ENCODE measurements at places on chromosomes 7 and 10.

- DNase-seq = no peak
Observed at GRCh38 chr10:111820471-111820870, 363.1 kb downstream of the GPAM start.

DNA sequence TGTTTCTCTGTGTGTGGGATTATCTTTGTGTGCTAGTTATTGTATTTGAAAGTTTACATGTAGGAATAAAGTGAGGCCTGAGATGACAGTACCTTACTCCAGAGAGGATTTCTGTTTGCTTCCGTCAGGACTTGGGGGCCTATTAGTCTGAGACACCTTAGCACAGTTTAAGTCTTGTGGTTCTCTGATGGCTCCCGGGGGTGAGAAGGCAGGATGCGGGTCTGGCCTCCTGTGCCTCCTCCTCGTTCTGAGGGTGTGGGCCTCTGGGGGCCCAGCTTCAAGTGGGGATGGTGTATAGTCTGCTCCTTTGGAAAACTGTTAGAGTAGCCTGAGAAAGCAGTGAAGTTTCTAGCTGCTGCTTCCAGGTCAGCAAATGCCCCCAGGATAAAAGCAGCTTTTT, 12.4 kb downstream of the MTURN start:
- no peak for DNase-seq

GRCh38 chr7:138161600-138162081, 85.4 kb downstream of the AKR1D1 start:
- peak; percentile 67 for DNase-seq

DNA sequence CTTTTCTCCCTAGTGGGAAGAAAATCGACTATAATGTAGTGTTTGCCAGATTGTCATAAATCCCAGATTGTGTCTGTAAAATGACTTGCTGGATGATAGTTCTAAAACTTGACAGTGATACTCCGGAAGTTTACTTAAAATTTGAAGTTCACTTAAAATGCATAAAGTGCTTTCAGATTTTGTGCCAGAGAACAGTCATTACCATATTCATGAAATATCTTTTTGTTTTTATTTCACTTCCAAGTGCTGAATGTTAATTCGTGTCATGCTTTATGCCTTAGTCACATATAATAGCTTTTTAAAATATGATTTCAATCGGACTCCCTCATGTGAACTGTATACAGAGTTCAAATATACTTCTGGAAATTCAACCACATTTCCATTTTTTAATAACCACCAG, 30.4 kb downstream of the PRPF18 start:
- no peak for DNase-seq

DNA sequence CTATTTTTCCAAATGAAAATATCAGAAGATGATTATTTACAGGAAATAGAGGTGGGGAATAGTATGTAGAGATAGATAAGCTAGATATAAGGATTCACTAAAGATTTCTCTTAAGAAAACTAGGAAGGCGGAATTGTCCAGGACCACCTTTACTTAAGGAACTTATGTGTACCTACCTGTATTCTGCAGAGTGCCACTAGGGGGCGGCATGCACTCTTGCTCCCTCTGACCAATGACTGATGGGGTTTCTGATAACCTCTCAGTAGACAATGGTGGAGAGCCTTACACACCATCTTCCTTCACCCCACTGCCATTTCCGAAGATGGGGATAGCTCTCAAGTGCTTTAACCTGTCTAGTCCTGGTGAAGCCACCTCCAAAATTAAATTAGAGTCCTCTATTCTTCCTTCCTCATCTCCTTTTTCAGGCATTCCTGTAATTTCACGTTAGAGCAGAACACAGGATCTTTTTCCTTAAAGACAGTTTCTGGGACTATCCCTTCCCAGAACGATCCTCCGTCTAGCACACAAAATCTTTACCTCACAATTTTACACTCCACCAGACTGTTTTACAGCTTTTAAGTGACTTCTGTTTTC, 453.1 kb downstream of the SORCS1 start:
- DNase-seq = no peak

DNA sequence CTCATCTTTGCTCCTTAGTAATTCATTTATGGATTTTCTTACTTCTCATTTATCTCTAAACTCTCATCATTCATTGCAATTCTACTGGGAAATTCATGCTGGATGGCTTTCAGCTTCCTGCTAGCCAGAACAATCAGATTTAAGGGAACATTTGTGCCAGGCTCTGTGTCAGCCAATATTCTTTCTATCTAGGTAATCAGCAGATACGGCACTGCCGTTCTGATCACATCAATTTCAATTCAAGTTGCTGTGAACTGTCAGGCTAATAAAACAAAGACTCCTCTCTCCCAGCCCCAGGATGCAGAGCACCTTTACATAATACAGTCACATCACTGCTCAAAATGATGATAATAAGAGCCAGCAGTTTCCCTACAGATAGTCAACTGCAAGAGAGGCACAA, 468.3 kb downstream of the SORCS1 start:
- no peak for DNase-seq

- no peak for DNase-seq
Observed at GRCh38 chr10:18795549-18795948, 136.3 kb downstream of the ARL5B start.

DNA sequence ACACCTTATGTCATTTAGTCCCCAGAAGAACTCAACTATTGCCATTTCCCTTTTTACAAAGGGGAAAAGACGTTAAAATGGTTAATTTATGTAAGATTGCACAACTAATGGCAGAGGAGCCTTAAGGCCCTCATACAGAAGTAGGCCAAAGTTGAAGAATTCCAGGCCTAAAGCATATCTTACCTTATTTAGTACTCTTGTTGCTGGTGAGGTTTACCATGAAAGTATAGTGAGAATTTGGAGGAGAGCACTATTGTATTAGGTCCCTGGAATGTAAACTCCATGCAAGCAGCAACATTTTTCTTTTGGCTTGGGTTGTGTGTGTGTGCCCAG, 731 bp upstream of the CRPPA start:
- DNase-seq = no peak

GRCh38 chr7:26735976-26736600, 128.3 kb downstream of the SKAP2 start:
- DNase-seq = no peak

DNA sequence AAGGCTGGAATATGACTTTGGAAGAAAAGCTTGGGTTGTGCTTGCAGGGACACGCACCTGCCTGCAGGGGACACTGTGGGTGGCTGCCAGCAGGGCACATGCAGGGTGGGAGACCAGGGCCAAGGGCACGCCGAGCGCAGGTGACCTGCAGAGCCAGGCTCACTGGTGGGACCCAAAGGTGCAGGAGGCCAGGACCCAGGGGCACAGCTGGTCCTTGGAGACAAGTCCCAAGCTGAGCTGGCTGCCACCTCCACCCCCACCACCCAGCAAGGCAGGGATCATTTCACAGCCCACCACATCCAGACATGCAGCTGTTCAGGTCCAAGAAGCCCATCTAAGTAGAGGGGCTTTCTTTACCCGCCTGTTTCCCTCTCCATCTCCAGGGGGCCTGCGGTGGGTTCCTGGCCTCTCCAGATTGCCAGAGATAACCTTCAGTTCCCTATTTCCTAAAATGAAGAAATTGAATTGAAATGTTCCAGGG, 13.8 kb upstream of the CLIP2 start:
- no peak for DNase-seq

GRCh38 chr7:12623223-12623622, 52.7 kb downstream of the SCIN start:
- DNase-seq = no peak
